D341Med (cell line): ENCODE measurements at places on chromosomes 1 and 21.

GRCh38 chr1:20389571-20389970, 96.4 kb downstream of the CAMK2N1 start:
- no peak for DNase-seq

DNA sequence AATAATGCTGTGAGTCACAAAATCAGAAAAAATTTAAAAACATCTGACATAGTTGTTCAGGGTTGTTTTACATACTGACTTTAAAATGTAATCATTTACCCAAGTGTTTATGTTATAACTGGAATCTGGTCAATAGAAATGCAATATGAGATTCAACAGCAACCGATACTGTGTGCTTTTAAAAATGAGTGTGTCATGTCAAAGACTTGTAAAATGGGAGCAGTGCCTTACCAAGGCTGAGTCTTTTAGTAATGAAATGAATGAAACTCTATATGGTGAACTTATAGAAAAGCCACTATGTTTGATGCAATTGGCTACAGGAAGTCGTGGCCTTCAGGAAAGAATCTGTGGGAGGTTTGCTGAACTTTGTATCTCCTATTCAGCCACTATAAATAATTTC, 570.2 kb downstream of the DPYD start:
- no peak for DNase-seq

- DNase-seq, result no peak
Observed at GRCh38 chr1:3066826-3067225, 2.2 kb upstream of the PRDM16 start.

GRCh38 chr1:211697356-211697755, 21.9 kb upstream of the NEK2 start:
- peak; percentile 73 for DNase-seq

DNA sequence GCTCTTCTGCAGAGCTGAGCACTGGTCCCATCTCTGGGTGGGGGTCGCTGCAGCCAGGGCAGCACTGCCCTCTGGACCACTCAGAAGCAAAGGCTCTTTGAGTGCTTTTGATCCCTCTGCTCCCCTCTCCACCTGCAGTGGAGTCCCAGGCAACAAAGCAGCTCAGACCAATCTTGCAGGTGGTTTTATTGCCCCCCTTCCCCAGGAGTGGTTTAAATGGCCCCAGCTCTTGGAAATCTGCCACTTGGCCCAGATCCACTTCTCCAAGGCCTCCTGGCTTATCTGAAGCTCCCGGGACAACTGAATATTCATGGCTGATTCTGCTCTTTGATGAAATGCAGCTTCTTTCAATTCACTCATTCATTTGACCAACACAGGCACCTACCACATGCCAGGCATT, 2.7 kb downstream of the STUM start:
- no peak for DNase-seq

DNA sequence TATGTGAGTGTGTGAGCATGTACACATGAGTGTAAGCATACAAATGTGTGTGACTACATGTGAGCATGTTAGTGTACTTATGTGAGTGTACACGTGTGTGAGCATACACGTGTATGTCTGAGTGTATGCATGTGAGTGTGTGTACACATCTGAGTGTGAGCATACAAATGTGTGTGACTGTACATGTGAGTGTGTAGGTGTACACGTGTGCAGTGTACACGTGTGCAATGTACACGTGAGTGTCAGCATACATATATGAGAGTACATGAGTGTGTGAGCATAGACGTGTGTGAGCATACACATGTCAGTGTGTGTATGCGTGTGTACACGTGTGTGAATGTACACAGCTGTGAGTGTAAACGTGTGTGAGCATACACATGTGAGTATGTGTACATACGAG, 170.6 kb downstream of the HUNK start:
- no peak for DNase-seq

- DNase-seq, result peak; percentile 62
Observed at GRCh38 chr1:27388337-27389005, 4.0 kb upstream of the GPR3 start.

DNA sequence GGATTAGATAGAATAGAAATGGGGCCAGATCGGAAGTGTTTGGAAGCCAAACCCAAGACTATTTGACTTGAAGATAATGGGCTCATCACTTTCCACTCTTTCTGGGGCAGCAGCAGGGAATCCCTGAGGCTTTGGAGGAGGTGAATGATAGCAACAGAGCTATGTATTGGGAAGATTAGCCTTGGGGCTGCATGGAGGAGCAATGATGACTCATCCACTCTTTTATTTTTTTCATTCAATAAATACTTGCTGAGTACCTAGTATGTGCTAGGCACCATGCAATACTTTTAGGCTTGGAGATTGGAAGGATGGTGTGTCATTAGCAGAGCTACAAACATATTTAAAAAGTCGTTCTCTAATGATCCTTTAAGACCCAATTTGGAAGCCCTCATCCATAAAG, 166.9 kb upstream of the FOXD3 start:
- DNase-seq, result no peak

DNA sequence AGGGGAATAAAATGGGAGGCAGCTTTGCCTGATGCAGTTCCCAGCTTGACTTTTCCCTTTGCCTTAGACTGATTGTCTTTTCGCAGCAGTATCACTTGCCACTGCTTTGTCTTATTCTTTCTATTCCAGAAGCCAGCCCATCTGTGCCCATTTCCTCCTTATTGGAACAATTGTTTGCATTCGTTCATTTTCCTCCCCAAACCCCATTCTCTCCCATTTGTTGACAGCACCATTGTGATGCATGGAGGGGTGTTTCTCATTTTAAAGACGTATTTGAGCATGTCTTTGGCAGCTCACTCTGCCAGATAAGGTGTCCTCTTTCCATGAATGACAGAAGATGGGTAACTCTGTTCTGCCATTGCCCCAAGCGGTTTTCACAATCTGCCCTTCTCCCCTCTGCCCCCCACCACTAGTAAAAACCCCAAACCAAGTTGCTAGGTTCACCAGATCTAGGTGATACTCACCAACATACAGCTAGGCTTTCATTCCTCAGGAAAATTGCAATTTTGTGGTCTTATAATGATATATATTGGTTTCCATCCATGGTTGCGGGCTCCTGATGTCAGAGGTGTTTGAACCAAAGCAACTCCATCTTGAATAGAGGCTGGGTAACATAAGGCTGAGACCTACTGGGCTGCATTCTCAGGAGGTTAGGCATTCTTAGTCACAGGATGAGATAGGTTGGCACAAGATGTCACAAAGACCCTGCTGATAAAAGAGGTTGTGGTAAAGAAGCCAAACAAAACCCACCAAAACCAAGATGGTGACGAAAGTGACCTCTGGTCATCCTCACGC, 30.8 kb downstream of the SERBP1 start:
- DNase-seq, result no peak

- peak; percentile 77 for DNase-seq
Observed at GRCh38 chr1:113140588-113141446, 67.8 kb downstream of the LRIG2 start.

- DNase-seq, result no peak
Observed at GRCh38 chr1:90717356-90717664, 208 bp upstream of the BARHL2 start.

DNA sequence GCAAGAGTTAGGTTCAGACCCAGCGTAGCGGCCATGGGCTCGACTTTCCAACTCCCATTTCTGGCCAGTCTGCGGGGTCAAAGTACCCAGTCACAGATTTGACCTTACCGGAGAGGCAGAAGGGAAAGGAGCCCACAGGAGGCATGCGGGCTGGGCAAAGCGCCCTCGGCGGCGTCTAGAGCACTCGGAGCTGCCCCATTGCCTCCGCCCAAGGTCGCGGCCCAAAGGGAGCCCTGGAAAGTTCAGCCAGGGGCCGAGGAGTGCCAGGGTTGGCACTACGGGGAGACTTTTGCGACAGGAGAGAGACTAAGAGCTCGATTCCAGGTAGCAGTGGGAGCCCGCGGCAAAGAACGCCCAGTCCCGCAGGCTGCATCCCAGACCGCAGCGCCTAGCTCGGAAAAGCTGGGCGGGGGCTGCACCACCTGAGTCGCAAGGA, 896 bp downstream of the KANK4 start:
- DNase-seq, result no peak
